Activated naive CD4-positive, alpha-beta T cell treated with anti-CD3 and anti-CD28 coated beads, Interleukin-2, amount 50 U/mL, for 72 hours (primary cell): ENCODE measurements at places on chromosomes 1 and 21. TPM values are rescaled to one million over a fixed set of nuclear protein-coding genes. Genes with fewer than 3 reads are reported as not detected.

Gene TMEM82
- not detected for total RNA-seq

Gene FCRL2
- total RNA-seq: not detected

Gene HAO2
- not detected for total RNA-seq

- DNase-seq: no peak
These were observed 121.7 kb downstream of the FGGY start for GRCh38 chr1:59418363-59419144.

DNA sequence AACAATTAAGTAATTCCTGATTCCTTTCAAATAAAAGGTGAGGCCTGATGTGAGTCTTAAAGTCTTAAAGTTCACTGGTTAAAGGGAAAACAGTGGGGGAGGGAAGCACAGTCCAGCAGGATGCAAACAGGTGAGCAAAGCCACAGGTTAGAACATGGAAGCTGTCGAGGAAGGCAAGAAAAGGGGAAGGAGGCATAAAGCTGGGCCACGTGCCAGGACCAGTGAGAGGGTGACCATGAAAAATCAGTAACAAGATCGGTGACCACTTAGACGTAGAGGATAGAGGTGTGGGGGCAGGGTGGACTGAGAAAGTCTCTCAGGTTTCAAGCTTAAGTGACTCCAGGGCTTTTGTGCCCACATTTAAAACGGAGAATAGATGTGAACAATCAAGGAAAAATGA is 231.3 kb downstream of the SETD4 start:
- DNase-seq: no peak

DNA sequence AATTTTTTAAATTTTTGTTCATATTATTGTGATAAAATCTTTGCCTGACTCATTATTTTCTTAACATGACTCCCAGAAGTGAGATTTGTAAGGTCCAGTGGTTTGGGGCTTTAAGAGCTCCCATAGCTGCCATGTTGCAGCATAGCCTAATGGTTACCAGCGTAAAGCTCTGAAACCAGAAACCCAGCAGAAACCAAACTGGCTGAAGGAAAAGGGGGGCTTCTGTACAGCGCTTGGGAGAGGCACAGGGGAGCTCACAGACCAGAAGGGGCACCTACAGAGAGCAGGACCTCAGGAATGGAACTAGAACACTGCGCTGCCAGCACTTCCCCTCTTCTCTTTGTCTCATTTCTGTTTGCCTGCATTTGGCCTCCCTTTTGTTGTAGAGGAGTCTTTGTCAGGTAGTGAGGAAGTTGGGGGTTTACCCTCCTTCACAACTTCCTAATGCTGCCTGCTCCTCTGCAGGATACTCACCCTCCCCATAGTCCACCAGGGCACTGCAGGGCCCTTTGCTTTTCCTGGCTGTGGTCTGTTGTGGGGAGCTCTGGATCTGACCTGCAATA is 2.6 kb upstream of the PYCR2 start:
- no peak for DNase-seq

DNA sequence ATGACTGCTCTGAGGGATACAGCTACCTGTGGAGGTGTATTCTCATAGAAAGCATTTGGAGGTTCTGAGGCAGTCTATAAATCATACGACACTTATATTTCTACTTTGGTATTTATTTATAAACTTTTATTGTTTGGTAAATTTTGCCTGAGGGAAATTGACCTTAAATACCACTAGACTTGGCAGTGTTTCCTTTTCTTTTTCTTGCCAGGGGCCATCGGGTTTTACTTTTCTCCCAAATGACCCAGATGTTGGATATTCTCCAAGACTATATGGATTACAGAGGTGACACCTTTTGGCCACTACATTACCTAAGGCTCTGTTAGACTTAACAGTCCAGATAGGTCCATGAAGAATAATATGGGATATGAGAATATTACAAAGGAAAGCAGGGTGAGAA is 28.2 kb downstream of the CHD1L start:
- no peak for DNase-seq

DNA sequence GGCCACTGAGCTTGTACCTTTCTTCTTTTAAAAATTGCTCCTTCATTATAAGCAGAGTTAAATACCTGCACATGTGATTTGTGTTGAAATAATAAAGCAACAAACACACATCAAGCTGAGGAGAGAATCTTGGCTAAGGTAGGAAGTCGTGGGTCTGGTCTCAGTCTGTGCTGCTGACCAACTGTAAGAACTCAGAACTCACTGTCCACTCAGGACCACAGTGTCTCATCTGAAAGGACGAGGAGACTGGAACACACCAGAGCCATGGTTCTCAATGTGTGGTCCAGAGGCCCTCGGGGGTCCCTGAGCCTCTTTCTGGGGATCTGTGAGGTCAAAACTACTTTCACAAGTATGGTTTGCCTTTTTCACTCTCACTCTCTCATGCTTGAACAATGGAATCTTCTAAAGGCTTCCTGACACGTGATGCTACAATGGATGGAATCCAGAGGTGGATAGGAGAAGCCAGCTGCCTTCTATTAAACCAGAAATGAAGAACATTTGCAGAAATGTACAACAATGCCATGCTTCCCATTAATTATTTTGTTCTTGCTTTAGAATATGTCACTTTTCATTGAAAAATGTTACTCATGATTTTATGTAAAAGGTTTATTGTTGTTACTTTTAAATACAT is 17.3 kb upstream of the ETS2 start:
- no peak for DNase-seq
